ENCODE measurements at places on chromosomes 7 and 10.

DNA sequence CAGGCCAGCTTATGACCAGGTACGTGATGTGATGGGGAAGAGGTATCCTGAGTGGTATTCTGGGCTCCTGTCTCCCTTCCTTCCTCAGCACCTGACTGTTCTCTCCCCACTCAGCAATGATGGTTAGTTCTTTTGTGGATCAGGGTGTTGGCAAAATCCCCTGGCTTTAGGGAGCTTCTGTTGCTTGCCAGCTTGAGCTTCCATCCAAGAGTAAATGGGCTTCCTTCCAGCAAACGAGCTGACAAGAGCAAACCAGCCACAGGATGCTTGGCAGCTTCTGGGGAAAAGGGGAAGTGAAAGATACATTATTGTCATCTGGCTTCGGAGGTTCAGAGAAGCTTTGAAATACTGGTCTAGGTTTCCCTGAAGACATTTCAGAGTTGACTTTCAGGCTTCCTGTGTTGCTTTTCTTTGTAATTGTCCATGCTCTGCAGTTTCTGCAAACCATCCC lies 5.2 kb downstream of the DUSP5 start:
- DNase-seq, result no peak

DNA sequence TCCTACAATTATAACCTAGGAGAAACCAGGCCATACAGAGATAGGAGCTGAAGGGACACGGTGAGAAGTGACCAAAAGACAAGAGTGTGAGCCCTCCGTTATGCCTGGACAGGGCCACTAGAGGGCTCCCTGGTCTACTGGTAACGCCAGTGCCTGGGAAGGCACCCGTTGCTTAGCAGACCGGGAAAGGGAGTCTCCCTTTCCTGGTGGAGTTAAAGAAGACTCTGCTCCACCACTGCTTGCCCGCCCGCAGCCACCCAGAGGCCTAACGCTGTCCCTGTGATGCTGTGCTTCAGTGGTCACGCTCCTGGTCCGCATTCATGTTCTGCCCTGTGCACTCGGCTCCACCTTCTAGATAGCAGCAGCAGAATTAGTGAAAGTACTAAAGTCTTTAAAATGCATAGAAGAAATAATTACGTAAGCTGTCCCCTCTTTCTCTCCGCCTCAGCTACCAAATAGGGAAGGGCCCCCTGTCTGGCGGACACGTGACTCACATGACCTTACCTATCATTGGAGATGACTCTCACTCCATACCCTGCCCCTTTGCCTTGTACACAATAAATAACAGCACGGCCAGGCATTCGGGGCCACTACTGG lies 34.8 kb downstream of the GRID2IP start:
- DNase-seq, result peak; percentile 92

DNA sequence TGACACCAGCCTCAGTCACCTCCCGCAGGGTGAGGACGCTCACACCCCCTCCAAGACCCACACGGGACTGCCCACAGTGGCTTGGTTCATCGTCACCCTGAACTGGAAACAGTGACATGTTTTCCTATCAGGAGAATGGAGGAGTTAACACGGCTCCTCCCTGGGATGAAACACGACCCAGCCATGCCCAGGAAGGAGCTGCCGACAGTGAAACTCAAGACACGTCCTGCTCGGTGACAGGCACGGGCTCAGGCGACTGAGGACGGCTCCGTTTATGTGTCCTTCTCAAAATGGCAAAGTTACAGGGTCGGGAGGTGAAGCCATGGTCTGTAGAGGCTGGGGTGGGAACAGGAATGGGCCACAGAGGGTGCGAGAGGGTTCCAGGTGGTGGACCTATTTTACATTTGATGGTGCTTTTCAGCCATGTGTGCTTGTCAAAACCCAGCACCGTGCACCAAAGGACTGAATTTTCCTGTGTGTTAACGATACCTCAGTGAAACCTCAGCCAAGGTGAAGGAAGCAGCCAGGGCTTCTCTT lies 272.4 kb downstream of the ADARB2 start:
- no peak for DNase-seq

DNA sequence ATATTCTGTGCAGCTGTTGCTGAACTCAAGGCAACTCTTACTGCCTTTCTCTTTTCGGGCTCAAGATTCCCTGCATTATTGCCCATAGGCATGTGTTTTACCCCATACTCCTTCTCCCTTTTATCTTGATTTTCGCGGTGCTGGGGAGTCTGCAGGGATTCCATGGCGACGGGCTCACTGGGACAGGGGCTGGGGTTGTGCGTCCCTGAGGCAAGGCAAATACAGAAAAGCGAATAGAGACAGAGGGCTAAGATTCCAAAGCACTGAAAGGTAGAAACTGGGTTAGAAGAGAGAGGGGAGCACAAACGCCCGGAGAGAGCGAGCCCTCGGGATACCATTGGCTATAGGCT lies 519 bp upstream of the RPP38 start:
- DNase-seq, result no peak

DNA sequence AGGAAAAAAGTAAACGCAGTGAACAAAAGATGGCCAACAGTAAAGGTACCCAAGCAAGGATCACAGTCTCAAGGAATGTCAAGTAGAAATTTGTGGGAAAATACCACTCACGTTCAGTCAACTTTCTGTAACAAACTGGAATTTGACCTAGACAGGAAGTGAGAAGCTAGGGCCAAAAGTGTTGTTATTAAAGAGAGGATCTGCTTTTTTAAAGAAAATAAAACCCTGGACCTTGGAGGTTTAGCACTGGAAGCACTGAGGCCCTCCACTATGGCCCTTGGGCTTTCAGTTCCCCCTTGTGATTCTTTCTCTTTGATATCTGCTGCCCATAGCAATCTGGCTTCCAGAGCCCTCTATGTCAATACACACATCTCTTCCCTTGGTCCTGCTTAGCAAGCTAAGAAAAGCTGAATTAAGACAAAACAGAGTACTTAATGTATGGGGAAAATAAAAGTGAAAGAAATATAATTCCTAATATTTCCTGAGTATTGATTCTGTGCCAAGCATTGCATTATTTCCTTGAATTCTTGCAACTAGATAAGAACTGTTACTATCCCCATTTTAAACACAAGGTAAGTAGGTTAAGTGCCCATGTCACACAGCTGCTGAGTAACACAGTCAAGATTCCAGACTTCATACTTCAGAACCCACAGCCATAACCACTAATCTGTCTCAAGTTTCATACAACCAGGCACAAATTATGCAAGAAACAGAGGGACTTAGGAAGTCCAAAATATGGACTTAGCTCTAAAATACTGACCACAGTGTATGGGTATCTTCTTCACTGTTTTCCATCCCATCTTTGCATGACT lies 2.6 kb upstream of the ZNF438 start:
- no peak for DNase-seq

DNA sequence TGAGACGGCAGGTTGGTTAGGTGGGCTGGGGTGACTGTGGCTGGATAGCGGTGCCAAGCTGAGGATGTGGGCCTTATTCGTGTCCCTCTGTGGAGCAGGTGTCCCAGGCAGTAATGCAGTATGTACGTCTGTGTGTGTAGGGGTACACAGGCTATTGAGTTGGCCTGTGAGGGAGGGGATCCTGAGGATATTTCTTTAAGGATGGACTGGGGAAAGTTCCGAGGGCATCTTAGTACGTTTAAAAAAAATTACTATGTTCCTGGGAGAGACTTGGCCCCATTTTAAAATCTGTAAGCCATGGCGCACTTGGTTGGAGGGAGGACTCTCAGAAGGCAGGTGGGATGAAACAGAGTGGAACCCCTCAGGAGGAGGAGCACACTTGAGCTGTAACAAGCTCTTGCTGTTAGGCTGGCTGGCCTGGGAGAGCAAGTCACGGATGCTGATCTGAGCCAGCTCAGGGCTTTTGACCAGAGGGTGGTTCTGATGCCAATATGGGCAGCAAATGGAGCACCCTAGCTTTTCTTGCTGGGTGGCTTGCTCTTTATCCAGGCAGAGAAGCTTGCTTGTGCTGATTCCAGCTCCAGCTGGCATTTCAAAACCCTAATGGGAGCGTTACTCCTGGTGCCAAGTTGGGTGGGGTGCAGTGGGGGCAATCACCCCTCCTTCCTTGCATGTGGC lies 765 bp downstream of the WBP1L start:
- no peak for DNase-seq

GRCh38 chr7:116740755-116741462 lies 68.9 kb downstream of the MET start:
- no peak for DNase-seq

- no peak for DNase-seq
These were observed 59.4 kb upstream of the CDK1 start for GRCh38 chr10:60718886-60719285.

DNA sequence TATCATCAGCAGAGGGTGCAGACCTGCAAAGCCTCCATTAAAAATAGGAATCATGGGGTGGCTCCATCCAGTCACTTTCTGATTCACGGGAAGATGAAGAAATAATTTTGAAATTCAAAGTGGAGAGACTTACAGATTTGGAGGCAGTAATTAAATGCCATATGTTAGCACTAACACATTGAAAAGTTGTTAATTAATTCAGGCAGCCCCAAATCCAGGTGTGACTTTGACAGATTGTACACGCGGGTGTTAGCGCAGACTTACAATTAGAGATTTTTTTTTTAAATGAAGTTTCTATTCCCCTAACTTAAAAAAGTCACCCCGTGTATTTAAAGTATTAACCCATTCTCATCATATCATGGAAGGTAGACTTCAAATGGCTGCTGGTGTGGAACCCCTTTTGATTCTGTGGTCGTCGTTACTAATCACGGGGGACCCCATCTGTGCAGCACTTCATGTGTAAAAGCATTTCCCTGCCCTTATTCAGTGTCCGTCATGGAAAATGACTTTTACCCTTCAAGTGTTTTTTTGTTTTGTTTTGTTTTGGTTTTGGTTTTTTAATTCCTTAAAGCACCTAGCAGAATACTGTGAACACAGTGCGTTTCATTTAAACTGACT lies 235.8 kb downstream of the CELF2 start:
- no peak for DNase-seq

- DNase-seq, result no peak
These were observed 56.7 kb downstream of the DLG5 start for GRCh38 chr10:77869626-77870420.

GRCh38 chr7:152342796-152343195 lies 93.0 kb downstream of the KMT2C start:
- no peak for DNase-seq

DNA sequence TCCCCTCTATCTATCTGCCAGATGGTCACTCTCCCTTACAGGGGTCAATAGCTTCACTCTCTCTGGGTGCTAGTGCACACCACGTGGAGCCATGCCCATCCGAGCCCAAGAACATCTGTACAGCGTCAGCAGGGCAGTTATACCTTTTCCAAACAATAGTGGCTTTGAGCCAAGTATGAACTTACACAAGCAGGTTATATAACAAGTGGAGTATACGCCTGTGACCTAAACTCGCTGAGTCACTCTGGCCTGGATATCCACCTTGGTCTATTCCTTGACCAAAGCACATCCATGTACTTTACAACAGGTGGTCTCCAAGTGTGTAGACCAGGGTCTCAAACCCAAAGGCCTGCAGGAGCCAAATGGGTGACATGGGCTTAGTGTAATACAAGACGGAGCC lies 20.3 kb downstream of the PLAC9 start:
- DNase-seq, result no peak

DNA sequence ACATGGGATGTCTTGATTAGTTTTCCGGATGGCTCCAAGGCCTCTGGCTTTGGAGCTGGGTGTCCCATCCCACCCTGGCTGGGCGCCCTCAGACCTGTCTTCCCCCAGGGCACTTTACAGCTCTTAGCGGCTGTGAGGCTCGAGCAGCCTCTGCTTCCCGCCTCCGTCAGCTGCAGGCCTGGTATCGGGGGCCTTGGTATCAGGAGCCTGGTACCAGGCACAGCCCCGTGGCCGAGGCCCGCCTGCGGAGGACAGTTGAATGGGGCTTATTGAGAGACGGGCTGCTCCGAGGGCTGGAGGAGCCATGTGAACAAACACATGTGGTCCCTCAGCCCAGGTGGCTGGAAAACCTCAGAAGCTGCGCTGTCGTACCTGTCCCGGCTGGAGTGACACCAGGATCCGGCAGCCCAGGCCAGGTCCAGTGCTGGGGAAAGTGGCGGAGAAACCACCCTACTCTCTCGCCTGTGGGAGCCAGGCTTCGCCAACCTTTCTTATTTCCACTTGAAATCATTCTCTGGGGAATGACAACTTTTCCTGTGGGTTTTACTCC lies 23.9 kb upstream of the AP5Z1 start:
- no peak for DNase-seq

DNA sequence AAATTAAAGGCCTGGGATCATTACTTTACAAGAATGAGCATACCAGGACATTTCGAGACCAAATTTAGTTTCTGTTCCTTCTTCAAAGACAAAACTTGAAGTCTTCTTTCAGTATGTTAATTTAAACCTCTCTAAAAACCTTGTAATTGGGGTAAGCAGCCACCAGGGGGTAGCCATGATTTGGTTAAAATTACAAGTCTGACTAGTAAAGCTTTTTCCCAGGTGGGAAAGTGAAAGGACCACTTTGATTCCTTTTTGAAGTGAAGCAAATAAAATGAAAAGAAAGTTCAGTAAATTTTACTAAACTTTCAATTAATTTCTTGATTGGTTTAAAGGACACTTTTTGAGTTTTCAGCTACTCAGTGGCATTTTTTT lies 294.3 kb downstream of the BBS9 start:
- no peak for DNase-seq

DNA sequence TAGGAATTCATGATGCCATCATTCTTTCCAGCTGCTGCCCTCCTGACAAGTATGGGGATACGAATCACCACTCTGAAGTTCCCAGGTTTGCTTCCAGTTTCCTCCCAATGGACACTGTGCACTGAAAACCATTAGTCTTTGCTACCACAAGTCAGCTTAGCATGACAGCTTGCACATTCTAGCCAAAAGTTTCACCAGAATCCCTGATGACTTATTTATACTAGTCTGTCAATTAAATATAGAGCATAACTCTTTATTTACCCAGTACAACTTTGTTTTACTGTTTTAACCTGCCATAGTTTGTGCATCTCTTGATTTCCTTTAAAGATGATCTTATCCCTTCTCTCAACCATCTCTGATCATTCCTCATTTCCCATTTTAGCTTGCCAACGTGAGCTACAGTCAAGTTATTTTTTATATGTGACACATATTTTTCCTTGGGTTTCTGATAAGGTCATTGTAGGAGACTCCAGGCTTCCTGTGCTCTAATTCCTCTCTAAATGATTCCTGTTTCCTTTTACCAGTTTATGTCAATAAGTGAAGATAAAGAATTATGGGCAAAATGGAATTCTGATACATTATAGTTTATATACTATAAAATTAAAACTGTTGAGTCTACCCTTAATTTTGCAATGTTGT lies 167.5 kb upstream of the MEOX2 start:
- DNase-seq, result no peak

GRCh38 chr10:56728349-56728748 lies 367.3 kb upstream of the ZWINT start:
- no peak for DNase-seq

- no peak for DNase-seq
These were observed 63.5 kb downstream of the UBE2H start for GRCh38 chr7:129889133-129889844.

GRCh38 chr7:25801214-25801613 lies 350.8 kb upstream of the NFE2L3 start:
- no peak for DNase-seq

All from H9 (cell line).